ENCODE measurements at places on chromosomes 7 and 10.

- DNase-seq, result no peak
Observed at GRCh38 chr7:91079487-91079886, 184.7 kb upstream of the FZD1 start.

DNA sequence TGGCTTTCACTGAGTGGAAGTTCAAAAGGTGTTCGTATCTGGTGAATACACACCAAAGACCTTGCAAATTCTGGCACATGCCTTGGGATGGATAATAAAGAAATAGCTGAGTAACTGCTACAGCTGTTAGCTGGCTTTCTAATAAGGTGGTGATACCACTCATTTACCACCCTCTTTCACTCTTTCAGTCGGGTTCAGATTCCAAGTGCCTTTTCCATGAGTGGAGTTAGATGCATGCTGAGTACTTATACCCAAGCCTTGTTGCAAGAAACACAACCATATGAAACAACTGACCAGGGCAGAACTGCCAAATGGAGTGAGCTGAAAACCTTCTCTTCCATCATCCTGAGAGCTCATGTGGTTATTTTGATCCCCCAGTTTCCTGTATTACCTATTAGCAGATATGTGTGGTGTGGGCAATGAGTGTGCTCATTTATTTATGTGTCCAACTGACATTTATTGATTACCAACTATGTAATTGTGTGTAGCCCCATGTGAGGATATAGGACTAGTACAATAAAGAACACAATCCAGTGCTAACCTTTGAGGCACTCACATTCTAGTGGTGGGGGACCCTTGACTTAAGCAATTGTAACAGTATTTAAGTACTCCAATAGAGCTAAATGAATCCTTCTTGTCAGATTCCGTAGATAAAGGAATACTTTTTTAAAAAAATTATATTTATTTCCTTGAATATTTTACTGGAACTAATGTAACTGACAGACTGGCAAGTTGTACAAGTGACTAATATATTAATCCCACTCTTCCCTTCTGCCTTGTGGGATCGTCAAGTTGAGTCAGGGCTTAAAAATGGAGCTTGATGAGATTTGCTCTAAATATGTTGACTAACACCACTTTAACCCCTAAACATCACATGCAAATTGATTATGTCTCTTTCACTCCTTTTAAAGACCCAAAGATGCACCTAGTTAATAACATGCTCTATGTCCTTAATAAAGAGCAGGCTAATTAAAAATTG is 124.7 kb downstream of the ARID5B start:
- DNase-seq, result no peak

GRCh38 chr10:266974-267425 is 131.7 kb downstream of the ZMYND11 start:
- no peak for DNase-seq

DNA sequence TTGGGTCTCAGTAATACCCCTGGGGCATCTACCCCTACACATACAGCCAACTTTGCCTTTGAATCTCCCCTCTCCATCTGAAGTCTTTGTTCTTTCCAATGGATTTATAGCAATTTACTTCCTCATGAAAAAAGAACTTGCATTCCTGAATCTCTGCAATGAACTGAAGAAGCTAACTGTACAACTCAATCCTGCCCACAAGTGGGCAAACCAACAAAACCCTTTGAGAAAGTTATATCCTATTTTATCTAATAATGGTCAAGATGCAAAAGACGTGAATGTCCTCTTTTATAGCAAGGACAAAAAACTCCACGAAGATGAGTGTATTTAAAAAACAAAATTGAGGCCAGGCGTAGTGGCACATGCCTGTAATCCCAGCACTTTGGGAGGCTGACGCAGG is 991.3 kb downstream of the LRMDA start:
- no peak for DNase-seq

GRCh38 chr7:140594131-140594691 is 46.4 kb downstream of the DENND2A start:
- peak; percentile 38 for DNase-seq

GRCh38 chr10:45580371-45581215 is 92.0 kb downstream of the ZFAND4 start:
- no peak for DNase-seq

DNA sequence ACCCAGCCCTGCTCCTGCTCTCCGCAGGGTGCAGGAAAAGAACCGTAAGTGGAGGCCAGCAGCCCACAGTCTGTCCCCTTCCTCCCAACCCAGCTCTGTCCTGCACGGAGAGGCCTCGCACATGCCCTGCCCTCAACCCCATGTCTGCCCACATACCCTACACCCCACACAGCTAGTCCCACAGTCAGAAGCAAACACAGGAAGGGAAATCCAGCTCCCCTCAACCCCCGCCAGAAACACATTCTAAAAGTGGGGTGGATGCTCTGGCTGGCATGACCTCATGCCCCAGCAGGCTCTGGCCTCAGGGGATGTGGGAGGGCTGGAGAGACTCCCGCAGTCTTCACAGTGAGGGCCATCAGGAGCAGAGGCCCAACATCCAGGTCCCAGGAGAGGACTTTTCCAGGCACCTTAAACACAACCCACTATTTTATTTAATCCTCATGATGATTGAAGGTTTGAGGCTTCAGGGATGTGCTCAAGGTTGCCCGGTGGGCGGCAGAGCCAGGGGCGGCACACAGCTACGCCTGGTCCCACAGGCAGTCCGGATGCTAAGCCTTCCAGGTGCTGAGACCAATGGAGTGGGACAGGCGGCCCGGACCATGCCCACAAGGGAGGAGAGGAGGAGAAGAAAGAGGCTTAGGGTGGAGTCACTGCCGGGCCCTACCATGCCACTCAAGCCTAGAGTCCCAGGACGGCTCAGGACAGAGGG is 29.9 kb downstream of the CALML5 start:
- no peak for DNase-seq

DNA sequence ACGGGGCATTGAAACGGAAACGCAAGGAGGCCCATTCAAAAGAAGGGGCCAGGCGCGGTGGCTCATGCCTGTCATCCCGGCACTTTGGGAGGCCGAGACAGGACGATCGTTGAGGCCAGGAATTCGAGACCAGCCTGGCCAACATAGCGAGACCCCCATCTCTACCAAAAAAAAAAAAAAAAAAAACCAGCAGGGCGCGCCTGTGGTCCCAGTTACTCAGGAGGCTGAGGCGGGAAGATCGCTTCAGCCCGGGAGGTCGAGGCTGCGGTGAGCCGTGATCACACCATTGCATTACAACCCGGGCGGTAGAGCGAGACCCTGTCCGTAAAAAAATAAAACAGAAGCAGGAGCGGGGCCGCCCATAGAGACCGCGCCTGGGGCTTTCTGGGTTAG is 396 bp downstream of the PSMG3 start:
- no peak for DNase-seq

DNA sequence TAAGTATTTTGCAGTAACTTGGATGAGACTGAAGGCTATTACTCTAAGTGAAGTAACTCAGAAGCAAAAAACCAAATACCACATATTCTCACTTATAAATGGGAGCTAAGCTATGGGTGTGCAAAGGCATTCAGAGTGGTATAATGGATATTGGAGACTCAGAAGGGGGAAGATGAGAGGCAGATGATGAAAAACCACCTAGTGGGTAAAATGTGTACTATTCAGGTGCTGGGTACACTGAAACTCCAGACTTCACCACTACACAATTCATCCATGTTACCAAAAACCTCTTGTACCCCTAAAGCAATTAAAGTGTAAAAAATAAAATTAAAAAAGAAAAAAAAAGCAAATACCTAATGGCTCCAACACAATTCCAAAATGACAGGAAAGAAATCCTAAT is 351.7 kb downstream of the NXPH1 start:
- DNase-seq, result no peak

DNA sequence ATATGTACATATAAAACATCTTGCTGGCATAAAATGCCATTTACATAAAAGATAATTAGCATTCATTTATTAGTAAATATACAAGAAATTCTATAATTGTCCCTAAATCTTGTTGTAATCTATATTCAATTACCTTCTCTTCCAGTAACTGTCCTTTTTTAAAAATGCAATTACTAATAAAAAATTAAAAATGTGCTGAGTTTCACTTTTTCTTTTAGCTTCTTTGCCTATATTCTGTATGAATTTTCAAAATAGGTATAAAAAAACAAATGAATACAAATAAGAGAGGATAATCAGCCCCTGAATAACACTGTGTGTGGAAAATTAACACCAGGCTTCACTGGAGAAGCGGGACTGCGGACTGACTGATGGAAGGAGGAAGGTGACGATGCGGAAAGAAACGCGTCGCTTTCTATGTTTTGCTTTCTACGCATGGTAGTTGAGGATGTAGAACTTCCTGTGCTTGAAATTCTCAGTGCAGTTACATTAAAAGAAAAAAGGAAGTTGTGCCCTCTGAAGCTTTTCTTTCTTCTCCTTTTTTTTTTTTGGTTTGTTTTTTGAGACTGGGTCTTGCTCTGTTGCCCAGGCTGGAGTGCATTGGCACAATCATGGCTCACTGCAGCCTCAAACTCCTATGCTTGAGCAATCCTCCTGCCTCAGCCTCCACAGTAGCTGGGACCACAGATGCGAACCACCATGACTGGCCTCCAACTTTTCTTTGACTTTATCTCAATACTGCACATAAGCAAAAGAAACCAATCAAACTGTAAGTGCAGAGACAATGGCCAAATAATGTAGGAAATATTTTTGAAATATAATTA is 7.4 kb upstream of the ZMYND11 start:
- DNase-seq, result peak; percentile 57

DNA sequence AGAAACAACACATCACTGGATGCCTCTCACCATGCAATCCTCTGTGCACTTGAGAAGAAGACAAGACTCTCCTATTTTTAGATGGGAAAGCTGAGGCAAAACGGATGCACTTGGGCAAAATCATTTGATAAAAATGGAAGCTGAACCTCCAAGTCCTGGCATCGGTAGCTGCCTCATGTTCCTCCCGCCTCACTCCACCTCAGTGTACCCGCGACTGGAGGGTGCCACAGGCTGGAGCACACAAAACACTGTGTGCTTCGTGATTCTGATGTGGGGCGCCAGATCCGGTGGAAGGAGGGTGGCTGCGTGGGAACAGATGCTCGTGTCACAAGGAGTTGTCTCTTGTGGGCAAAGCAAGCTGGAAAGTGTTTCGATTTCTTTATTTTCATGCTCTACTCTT is 41.3 kb downstream of the TAS2R41 start:
- DNase-seq, result no peak

GRCh38 chr10:129511086-129511485 is 44.0 kb downstream of the MGMT start:
- no peak for DNase-seq

DNA sequence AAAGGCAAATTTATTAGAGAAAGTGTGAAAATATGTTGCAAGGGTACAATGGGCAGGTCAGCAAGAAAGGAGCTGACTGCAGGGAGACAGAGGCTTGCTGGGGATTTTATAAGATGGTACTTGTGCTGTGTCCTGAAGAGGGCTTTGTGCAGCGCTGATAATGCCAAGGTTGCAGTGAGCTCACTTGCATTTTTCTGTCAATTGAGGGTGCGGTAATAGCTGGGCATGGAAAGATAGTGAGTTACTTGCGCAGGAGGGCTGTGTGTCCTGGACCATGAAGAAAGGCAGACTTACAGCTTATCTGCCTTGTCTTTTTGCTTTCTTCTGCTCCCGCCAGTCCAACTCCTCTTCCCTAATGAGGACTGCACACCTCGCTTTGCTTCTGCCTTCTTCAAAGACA is 12.5 kb downstream of the CDC123 start:
- no peak for DNase-seq

DNA sequence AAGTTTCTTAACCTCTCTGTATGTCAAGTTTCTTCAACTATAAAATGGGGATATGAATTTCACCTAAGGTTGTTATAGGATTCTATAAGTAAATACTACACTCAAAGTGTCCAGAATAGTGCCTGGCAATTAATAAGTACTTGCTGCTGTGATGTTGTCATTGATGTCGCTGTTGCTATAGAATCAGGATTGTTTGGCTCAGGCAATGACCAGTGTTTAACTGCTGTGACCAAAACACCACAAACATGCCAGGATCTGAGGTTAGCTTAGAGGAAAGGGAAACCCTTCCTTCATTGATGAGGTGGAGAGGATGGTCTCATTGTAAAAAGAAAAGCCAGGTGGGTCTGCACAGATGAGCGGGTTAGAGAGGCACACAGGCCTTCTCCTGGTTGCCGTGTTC is 223.1 kb upstream of the INHBA start:
- DNase-seq, result peak; percentile 19

DNA sequence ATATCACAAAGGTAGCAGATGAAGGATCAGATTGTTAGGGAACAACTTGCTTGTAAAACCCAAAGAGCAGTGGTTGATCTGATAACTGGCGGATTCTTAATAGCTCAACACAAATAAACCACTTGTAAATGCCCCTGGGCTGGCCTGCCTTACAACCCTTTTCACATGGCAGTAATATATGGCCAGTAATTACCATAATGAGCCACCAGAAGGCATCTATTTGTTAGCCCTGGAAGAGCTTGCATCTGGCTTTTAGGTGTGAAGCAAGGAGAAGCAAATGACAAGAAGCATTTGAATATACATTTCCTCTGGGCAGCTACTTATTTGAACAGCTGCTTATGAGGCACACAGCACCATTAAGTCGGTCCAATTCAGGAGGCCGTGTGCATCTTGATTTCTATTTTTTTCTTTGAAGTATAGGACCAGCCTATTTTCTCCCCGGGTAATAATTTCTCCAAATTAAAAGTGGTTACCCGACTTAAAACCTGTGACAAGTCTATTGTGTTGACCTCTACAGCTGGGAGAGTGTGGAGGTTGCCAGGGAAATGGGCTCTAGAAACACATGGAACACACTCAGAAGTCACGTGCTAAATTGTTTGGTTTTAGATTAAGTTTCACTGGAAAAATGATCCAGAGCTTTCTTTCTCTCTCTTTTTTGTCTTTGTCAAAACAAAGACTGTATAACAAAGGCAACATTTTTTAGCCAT is 113.4 kb downstream of the SEM1 start:
- DNase-seq, result peak; percentile 50

- no peak for DNase-seq
Observed at GRCh38 chr7:11319491-11320274, 346.0 kb downstream of the PHF14 start.

GRCh38 chr10:73591935-73592699 is 975 bp upstream of the USP54 start:
- DNase-seq, result peak; percentile 92

GRCh38 chr7:158996214-158997109 is 140.1 kb downstream of the DYNC2I1 start:
- no peak for DNase-seq

DNA sequence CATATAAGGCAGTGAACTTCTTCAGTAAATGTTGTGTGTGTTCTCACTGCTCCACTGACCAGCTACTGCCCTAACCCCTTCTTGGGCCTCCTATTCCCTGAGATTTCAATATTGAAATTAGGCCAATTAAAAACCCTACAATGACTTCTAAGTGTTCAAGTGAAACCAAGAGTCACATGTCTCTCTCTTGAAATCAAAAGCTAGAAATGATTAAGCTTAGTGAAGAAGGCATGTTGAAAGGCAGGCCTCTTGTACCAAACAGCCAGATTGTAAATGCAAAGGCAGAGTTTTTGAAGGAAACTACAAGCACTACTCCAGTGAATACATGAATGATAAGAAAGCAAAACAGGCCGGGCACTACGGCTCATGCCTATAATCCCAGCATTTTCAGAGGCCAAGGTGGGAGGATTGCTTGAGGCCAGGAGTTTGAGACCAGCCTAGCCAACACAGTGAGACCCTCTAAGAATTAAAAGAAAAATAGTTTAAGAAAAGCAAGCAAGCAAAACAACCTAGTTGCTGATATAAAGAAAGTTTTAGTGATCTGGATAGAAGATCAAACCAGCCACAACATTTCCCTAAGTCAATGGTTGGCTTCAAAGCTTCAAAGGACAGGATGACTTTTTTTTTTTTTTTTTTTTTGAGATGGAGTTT is 22.3 kb downstream of the BRAF start:
- no peak for DNase-seq
